ENCODE measurements at places on chromosomes 16 and 17. TPM values are rescaled to one million over a fixed set of nuclear protein-coding genes. Genes with fewer than 3 reads are reported as not detected.

SPATA32 gene
- not detected for total RNA-seq

CCL23 gene
- total RNA-seq = 2.1 TPM

GRCh38 chr17:78475211-78475610 is 96.8 kb downstream of the PGS1 start:
- H3K36me3 ChIP-seq = no peaks in the 10 kb centered on the region
- no peaks in the 10 kb centered on the region for H3K4me1 ChIP-seq
- H3K27ac ChIP-seq = no peak overlapping the region
- DNase-seq = no peak

DNA sequence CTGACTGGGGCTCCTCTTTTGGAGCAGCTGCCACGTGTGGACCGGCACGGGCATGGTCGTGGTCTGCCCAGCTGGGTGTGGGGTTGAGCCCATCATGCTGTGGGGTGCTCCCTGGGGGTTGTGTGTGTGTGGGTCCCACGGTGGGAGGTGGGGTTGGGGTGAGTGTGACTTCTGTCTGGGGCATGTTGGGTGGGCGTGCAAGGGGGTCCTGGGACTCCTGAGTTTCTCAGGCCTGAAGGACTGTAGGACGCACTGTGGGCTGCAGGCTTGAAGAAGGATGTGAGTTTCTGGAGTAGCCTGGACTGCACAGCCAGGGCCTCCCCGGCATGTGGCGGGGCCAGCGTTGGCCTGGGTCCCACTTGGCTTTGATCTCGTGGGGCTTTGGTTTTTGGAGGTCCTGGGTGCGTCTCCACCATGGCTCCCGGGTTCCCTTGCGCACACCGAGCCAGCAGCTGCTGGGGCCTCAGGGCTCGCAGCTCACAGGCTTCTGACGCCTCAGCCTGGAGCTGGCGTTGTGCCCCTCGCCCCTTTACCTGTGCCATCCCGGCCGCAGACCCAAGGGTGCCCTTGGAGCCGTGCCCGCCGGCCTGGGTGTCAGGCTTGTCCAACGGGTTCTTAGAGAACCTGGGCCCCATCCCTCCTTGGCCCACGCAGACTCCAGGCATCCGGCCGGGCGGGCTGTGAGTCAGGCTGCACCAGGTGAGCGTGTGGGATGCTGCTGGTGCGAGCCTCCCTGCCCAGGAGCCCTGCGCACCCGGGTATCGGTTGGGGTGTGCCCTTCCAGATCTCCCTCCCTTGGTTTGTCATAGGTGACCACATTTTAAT is 34.4 kb upstream of the ZNF750 start:
- peaks cover 14% of the 10 kb centered on the region for H3K36me3 ChIP-seq
- H3K27ac ChIP-seq = no peak overlapping the region
- no peak overlapping the region for H3K4me3 ChIP-seq
- DNase-seq = no peak
- no peaks in the 10 kb centered on the region for H3K27me3 ChIP-seq
